ENCODE measurements at places on chromosomes 2 and 18. TPM values are rescaled to one million over a fixed set of nuclear protein-coding genes. Genes with fewer than 3 reads are reported as not detected.

The ANKRD30B gene
- total RNA-seq = 0.70 TPM

The MLPH gene
- total RNA-seq = 27.2 TPM

The ELOA2 gene
- total RNA-seq = not detected

The C2orf72 gene
- total RNA-seq = 0.29 TPM

The INO80B gene
- 17.2 TPM for total RNA-seq

The ZNF512 gene
- total RNA-seq = 18.8 TPM

The ITGA6 gene
- total RNA-seq = 382 TPM

The SERPINB12 gene
- not detected for total RNA-seq

The SLC16A14 gene
- 1.1 TPM for total RNA-seq

The LRRTM1 gene
- not detected for total RNA-seq

The REG3G gene
- not detected for total RNA-seq

The TLX2 gene
- total RNA-seq = not detected

The SUMO1 gene
- total RNA-seq = 94.7 TPM

The TMEM178A gene
- 1.9 TPM for total RNA-seq

The UGT1A6 gene
- not detected for total RNA-seq

The DSC1 gene
- not detected for total RNA-seq

The TCF23 gene
- total RNA-seq = not detected

The PLGLB2 gene
- 0.99 TPM for total RNA-seq

The VSNL1 gene
- total RNA-seq = not detected

The SERPINB7 gene
- total RNA-seq = 0.58 TPM

The ATIC gene
- 43.6 TPM for total RNA-seq

The DLGAP1 gene
- total RNA-seq = 1.6 TPM

The TMEM127 gene
- total RNA-seq = 45.0 TPM

The CRACDL gene
- 13.3 TPM for total RNA-seq

The POTEJ gene
- not detected for total RNA-seq

The NT5C1B gene
- total RNA-seq = not detected

The CHAC2 gene
- 5.2 TPM for total RNA-seq

The FHOD3 gene
- total RNA-seq = 7.8 TPM

The VWC2L gene
- not detected for total RNA-seq

The FEV gene
- not detected for total RNA-seq

The AGFG1 gene
- 68.7 TPM for total RNA-seq

The CAPG gene
- 63.1 TPM for total RNA-seq

The SERPINB11 gene
- total RNA-seq = not detected

The LINC00305 gene
- total RNA-seq = 2.6 TPM

The TYMS gene
- total RNA-seq = 37.0 TPM

The KRCC1 gene
- 16.4 TPM for total RNA-seq

The ALPG gene
- not detected for total RNA-seq
